ENCODE measurements at places on chromosomes 6 and 20.

- DNase-seq = no peak
Measured at GRCh38 chr6:158472447-158472846, 87.4 kb upstream of the TMEM181 start.

DNA sequence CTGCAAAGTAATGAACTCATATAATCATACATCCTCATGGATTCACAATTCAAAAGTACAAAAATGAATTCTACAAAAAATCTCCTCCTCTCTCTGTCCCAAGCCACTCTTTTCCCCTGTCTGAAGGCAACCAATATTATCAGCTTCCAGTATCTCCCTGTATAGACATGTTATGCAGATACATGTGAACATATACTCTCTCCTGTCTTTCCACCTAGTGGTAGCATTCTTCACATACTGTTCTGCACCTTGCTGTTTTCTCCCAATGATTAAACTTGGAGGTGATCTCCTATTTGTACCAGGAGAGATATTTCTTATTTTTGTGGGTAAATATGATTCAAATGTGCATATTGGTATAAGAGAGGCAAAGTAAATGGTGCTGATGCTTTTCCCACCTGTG lies 416.4 kb downstream of the EPM2A start:
- no peak for DNase-seq

- peak; percentile 68 for DNase-seq
Measured at GRCh38 chr6:108689272-108690161, 128.8 kb downstream of the FOXO3 start.

DNA sequence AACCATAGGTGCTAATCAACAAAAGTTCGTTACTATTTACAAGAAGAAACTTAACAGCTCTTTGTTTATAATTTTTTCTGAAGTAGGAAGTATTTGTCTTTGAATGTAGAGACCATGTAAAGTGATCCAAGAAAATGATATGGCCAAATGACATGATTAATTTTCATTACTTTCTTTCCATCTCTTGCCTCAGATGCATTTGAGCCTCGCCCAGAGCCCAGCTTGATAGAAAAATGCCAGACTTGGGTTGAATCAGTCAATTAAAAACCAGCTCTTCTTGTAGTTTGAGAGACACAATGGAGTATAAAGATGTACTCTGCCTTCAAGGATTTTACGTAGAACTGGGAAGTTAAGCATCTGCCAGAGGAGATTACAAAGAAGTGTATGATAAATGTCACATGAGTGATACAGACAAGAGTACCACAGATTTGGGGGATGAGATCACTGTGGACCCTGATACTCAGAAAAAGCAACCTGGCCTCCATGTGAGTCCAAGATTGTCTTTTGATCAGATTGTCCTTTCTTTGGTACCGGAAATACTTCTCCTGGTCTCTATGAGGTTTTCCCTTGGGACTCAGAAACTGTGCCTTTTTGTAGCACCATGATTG lies 92.5 kb upstream of the SUPT3H start:
- DNase-seq = no peak

DNA sequence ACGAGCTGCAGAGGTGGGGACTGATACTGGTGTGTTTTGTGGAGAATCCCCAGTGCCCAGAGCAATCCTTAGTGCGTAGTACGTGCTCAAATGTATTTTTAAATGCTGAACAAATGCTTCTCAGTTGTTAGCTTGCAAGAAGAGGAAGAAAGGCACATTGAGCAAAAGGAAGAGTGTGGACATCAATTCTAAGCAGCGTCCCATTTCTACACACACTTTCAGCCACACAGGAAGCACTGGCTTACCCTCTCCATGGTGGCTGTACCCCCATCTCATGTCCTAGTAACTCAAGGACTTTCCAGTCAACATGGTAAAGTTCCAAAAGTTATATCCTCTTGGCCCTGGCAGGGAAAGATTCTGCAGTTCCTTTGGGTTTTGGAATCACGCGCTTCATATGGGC lies 98.8 kb upstream of the NXT1 start:
- DNase-seq = no peak

GRCh38 chr6:157597461-157598312 lies 216.7 kb downstream of the ZDHHC14 start:
- no peak for DNase-seq

DNA sequence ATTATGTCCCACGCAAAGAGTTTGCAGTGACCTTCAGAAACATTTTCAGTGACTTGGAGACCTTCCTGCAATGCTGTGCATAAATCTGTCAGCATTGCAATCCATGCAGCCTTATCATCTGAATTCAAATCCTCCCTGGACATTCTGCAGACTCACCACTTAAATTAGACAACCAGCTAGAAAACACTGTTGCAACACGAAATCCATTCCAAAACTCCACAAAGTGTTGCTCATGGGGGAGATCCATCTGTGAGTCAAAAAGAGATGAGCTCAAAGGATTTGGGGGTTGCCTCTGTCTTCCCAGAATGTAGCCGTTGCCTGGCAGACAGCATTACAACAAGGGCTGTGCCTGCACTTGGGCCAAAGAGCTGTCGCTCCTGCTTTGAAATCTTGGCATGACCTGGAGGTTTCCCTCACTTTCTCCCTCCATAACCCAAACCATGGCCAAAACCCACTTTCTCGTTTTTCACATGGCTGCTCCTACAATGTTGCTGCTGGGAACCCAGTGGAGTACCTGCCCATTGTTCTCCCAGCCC lies 163.5 kb upstream of the CDYL start:
- no peak for DNase-seq

DNA sequence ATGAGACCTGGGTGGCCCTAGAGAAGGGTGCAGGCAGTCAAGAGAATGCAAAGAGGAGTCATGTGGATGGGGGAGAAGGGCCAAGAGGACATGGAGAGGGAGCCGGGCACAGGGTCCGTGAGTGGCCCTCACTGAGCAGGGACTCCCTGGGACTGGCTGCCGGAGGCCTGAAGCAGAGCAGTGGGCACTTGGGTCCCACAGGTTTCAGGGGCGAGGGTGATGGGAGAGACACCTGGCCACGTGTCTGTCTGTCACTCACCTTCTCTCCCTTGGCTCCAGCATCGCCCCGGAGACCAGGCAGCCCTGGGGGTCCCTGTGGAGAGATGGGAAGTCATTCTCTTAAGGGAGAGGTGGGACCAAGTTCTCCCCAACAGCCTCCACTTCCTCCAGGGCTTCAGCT lies 25.5 kb downstream of the COL11A2 start:
- DNase-seq = no peak

GRCh38 chr6:103617642-103618041 lies 1242.1 kb downstream of the HACE1 start:
- DNase-seq = no peak

DNA sequence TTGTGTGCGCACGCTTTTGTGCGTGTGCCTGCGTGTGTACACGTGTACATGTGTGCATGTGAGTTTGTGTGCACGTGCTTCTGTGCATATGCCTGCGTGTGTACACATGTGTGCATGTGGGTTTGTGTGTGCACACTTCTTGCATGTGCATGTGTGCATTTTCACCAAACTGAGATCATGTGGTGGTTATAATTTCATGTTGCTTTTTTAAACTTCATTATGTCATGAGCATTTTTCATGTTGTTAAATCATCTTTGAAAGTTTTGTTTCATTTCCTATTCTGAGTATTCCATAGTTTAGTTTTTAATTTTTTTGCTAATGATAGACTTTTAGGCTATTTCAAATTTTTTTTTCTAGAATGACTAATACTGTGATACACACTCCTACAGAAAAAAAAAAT lies 6.4 kb upstream of the CST3 start:
- DNase-seq = no peak

GRCh38 chr6:28522594-28523240 lies 3.0 kb upstream of the GPX5 start:
- no peak for DNase-seq

All from omental fat pad (tissue), 4 donors.